ENCODE measurements at places on chromosomes 4 and X. TPM values are rescaled to one million over a fixed set of nuclear protein-coding genes. Genes with fewer than 3 reads are reported as not detected.

DNA sequence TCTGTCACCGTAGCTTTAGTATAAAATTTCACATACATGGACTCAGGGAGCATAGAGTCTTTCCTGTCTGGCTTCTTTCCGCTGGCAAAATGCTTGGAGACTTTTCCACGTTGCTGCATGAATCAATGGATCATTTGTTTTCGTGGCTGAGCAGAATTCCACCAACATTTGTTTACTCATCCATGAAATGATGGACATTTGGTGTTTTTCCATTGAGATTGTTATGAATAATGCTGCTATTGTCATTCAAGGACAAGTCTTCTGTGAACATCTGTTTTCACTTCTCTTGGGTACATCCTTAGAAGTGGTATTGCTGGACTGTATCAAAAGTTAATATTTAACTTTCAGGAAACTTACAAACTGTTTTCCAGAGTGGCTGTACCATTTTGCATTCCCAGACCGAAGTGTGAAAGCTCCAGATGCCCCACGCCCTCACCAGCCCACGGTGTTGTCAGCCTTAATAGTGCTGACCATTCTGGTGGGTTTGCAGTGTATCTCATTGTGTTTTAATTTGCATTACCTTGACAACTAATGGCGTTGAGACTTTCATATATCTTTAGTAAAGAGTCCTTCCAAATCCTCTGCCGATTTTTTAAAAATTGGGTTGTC, 5.8 kb upstream of the TMEM271 start:
- no peak for DNase-seq

GRCh38 chr4:5009796-5010195, 9.5 kb downstream of the CYTL1 start:
- DNase-seq: no peak

DNA sequence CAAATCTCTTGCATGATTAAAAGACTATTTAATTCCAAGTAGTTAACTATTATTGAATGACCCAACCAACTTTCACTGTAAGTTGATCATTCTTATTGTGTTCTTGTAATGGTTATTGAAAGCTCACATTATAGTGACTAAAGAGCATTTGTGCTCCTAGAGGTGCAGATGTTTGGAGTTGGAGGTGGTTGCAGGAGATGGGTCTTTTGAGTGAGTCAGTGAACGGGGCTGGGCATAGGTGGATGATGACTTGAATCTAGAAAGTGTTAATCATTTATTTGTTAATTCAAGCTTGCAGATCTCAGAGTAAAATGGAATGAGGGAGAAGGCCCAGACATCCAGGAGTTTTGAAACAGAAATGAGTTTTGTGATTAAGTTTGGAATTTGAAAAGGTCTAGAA, 13.7 kb downstream of the NWD2 start:
- DNase-seq: no peak

Gene TRIML2
- total RNA-seq: not detected

All from dermis blood vessel endothelial cell (primary cell).